ENCODE measurements at places on chromosomes 16 and 17.
A peak's percentile ranks its signal among the peaks of the same experiment; 100 is the strongest.

DNA sequence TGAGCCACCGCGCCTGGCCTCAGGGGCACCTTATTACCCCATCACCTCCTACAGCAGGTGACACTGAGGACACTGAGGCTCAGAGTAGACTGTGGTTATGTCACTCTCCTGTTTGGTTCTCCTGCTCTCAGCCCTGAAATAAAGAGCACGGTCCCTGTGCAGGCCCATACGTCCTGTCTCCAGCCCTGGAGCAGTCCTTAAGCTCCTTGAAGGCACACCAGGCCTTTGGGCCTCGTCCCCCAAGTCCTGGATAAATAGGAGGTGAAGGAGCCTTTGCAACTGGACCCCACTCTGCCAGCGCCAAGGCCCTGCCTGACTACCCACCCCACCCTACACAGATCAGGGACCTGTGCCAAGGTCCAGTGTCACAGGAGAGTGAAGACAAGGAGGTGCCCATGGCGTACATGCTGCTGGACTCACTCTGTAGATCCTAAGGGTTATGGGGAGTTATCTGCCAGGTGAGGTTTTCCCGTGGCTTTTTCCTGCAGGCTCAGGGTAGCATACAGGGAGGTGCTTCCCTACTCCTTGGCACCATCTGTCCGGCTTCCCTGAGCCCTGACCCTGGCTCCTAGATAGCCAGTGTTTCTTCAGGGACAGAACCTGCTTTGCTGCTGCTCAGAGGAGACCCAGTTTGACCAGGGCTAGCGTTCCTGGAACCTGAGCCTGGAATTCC, 253.2 kb downstream of the SEC14L1 start:
- no peak for DNase-seq

DNA sequence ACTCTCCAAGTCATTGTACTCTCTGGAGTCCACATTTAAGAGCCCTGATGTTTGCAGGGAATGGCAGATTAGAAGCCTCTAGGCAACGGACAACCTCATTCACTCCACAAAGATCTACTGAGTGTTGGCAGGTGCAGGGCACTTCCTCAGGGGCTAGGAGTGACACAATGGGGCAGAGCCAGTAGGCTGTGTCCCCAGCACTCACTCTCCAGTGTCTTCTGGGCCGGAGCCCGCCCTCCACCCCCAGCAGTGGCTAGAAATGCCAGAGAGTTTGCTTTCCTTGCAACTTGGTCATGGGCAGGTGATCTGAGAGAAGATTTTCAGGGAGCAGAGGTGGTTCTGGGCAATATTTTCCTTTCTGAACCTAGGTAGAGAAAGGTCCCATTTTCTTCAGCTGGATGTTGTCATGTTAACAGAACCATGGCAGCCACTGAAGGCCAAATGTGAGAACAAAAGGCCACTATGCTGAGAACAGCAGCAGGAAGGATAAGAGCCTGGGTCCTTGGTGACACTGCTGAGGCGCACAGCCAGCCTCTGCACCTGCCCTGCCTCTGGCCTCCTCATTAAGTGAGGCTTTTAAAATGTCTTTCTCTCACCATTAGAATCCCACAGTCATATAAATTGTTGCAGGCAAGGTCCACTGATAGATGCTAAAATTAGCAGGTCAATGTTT, 96.2 kb downstream of the USP31 start:
- DNase-seq, result no peak

DNA sequence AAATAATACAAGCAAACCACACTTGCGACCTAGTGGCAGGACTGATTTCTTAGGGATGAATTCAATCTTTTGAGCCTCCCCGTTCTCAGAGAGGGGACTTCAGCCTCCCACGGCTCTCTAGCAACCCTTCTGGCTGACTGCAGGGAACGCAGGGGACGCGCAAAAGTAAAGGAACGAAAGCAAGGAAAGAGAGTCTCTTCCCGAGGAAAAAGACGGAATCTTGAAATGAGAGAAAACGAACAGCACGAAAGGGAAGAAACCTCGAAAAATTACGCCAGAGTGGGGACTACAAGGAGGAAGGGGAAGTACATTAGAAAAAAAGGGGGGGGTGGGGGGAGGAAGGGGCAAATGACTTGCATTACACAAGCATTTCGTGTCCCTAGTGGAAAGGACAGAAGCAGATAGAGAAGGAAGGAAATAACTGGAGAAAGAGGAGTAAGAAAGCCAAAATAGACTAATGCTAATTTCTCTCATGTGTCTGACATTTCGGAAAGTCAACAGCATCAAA, 1.2 kb downstream of the GRB2 start:
- no peak for DNase-seq

DNA sequence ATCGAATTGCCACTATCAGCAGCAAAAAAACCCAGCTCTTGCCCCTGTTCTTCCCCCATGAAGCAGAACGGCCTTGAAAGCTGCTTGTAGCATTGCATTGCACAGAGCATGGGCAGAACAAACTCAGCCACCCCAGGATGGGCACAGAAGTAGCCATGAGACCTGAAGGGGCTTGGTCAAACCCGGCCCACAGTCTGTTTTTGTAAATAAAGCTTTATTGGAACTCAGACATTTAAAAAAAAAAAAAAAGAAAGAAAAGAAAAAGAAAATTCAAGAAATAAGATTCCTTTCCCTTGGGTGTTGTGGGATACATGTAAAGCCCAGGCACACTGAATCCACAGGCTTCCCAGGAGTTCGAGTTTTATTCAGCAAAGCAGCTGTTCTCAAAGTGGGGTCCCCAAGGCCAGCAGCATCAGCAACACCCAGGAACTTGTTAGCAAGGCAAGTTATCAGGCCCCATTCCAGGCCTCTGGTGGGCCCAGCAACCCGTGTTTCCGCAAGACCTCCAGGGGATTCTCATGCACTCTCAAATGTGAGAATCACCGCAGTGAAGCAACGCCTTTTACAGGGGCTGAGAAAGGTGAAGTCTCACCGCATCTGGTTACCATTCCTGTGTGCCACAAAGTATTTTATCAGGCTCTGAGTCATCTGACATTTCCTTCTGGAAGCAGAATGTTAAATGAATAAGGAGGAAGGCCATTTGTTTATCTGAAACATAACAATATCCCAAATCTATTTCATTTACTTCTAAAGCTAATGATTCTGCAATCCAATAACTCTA, 108.2 kb downstream of the SLC39A11 start:
- no peak for DNase-seq

DNA sequence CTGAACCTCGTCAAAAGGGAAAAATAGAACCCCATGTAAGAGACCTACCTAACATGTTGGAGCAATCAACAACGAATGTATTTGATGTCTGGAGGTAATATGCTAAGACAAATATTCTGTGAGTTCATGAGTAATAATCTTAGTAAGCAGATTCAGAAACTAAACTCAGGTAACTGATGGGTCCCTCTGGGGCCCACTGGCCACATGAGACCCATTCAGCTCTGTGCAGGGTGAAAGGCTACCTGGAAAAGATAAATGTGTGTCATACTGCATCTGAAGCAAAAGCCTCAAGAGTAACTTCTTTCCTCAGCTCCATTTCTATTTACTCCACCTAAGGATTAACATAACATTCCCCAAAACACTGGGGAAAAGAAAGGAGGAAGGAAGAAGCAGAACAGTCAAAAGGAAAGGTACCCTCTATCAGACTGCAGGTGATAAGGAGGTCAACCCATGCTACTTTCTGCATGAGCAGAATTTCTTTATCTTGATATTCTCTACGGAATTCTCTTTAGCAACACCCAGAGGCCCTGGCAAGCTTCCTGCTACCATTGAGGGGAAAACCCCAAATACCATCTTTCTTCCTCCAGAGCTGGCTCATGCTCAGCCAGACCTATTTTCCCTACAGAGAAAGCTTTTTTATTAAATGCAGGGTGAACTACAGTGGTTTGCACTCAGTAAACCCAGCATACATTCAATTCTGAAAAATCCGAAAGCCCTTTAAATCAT, 37.7 kb upstream of the ABCA6 start:
- no peak for DNase-seq

GRCh38 chr16:87054154-87054553, 263.0 kb downstream of the C16orf95 start:
- DNase-seq, result no peak

- no peak for DNase-seq
These were observed 164.9 kb downstream of the IRF8 start for GRCh38 chr16:86063760-86064405.

- no peak for DNase-seq
These were observed 27.2 kb upstream of the TOB1 start for GRCh38 chr17:50893183-50893993.

DNA sequence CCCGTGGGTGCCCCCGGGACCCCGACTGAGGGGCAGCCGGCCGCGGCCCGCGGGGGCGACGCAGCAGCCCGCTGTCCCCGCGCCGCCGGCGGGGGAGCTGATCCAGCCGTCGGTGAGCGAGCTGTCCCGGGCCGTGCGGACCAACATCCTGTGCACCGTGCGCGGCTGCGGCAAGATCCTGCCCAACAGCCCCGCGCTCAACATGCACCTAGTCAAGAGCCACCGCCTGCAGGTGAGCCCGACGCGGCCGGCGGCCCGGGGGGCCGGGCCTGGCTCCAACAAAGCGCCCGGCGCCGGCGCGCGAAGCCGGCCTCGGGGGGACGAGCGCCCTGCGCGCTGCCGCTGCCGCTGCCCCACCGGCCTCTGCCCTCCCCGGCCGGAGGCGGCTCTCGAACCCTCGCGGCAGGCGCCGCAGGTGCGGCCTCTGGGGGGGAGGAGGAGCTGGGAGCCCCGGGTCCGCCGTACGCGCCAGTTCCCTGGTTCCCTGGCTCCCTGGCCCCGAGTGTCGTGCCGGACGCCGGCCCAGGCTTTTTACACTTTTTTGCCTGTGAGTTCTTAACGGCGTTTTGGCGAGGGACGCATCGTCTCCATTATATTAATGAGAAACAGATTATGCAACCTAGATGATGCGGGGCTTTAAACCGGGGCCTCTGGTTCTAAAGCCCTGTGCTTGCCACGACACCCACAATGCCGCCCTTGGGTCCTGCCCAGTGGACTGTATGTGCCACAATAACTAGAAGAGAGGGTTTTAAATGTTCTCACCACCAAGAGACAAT, 521 bp downstream of the ATMIN start:
- DNase-seq, result peak; percentile 1
